Right forelimb (tissue), 1 donor: ENCODE measurements at places on chromosomes 6 and 20.

DNA sequence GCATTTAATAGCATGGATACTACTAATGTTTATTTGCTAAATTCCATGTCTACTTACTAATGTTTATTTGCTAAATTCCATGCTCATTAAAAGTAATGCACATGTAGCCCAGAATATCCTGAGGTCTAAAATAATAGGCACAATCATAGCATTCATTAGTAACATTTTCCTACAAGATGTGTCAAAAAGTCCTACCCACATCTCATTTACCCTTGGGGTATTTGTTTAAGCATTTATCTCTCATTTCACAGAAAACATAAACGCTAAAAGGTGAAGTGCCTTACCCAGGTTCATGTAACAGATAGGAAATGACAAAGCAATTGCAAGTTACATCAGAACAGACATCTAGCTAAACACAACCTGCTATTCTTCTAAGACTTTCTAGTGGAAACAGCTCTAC is 457.1 kb downstream of the HACE1 start:
- DNase-seq = no peak

- DNase-seq = no peak
These were observed 26.1 kb upstream of the ADTRP start for GRCh38 chr6:11804701-11805100.

DNA sequence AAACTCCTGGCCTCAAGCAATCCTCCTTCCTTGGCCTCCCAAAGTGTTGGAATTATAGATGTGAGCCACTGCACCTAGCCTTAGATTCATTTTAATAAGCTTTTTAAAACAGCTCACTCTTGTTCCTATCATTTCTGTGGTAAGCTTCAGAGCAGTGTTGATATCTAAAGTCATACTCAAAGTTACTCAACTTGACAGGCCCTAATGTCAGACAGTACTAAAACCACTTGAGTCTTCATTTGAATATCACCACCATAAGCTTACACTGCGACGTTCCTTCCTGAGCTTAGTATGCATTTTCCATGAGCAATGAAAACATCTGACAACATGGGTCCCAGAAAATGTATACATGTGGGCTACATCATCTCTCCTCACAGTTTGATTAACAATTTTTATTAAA is 6.0 kb downstream of the FUCA2 start:
- DNase-seq = no peak

DNA sequence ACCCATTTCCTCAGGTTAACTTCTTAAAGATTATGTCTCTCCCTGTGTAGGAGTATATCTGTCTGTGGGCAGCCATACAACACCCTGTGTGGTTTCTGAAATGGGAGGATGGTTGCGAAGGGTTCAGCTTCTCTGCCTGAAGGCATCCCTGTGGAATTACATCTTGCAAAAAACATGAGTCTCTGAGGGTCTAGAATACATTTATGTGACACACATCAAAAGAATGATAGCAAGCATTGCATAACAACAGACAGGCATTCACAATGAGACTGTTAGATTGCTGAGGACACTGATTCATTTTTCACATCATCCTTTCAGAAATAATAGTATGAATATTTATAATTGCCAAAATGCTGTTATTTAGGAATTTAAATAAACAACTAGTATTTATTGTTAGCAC is 670.9 kb downstream of the HTR1B start:
- DNase-seq = no peak

GRCh38 chr6:24053057-24053456 is 73.0 kb upstream of the NRSN1 start:
- no peak for DNase-seq

- no peak for DNase-seq
These were observed 54.7 kb downstream of the CDC5L start for GRCh38 chr6:44442236-44442635.

DNA sequence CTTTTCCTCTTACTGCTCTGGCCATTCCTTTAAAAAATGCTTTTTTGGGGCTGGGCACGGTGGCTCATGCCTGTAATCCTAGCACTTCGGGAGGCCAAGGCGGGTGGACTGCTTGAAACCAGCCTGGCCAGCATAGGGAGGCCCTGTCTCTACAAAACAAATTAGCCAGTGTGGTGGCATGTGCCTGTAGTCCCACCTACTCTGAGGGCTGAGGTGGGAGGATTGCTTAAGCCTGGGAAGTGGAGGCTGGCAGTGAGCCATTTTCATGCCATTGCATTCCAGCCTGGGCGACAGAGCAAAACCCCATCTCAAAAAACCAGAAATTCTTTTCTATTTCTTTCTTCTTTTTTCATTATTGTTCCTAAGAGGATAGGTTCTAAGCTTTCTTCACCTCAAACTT is 36.9 kb upstream of the RNF144B start:
- DNase-seq = no peak

GRCh38 chr20:407133-407952 is 756 bp upstream of the RBCK1 start:
- DNase-seq = peak; percentile 56

DNA sequence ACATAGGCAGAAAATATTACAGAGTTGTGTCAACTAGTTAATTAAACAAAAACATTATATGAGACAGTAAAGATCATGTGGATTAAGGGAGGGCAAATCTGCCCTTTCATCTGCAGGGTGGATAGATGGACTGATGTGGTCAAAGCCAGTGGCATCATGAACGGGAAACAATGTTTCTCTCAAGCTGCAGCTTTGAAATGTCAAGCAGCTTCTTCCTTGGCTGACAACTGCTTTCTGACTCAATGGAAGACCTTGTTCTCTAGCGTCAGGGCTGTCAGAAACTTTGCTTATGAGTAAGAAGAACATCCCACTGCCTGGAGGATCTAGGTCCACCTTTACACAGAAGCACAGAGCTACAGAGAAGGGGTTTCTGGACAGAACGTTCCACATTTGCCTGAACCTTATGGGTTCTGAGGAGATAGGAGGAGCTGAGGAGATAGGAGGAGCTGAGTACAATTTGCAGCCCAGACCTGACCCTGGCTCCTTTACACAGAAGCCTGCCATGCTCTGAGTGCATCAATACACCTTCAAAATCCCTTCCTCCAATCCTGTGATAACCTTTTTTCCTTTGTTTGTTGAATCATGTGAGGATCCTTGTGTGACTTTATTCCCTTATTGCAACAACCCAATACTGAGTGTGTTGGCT is 6.1 kb downstream of the CST5 start:
- DNase-seq = no peak

DNA sequence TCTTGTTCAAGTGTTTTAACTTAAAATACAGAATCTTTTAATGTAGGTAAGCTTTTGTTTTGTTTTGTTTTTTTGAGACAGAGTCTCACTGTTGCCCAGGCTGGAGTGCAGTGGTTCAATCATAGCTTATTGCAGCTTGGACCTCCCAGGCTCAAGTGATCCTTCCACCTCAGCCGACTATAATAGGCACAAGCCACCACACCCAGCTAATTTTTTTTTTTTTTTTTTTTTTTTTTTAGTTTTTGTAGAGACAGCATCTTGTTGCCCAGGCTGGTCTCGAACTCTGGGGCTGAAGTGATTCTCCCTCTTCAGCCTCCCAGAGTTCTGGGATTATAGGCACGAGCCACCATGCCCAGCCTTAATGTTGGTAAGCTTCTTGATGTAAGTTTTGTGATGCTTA is 3.3 kb downstream of the EFHC1 start:
- DNase-seq = no peak

GRCh38 chr20:58550275-58551059 is 35.3 kb upstream of the APCDD1L start:
- no peak for DNase-seq

- no peak for DNase-seq
These were observed 24.5 kb downstream of the OVOL2 start for GRCh38 chr20:18032977-18033892.

- DNase-seq = no peak
These were observed 369.2 kb downstream of the HAO1 start for GRCh38 chr20:7571101-7571500.

DNA sequence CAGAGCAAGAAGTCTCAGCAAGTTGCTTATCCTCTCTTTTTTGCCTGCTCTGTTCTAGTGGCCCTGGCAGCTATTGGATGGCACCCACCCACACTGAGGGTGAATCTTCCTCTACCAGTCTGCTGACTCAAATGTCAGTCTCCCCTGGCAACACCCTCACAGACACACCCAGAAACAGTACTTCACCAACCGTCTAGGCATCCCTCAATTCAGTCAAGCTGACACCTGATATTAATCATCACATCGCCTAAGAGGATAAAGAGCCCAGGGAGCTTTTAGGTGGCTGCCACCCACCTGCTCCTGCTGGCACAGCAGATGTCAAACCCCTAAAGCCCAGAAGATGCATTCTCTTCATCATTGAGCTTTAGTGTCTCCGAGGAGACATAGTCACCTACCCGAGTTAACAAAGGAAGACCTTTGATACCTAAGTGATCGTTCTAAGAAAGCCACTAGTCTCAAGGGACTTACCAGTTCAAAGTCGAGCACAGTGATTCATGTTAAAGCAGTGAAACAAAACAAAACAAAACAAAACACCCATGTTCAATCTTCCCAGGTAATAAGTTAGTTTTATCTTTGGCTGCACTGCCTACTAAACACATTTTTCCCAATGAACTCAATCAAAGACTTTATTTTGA is 97.7 kb upstream of the KCNQ5 start:
- no peak for DNase-seq

DNA sequence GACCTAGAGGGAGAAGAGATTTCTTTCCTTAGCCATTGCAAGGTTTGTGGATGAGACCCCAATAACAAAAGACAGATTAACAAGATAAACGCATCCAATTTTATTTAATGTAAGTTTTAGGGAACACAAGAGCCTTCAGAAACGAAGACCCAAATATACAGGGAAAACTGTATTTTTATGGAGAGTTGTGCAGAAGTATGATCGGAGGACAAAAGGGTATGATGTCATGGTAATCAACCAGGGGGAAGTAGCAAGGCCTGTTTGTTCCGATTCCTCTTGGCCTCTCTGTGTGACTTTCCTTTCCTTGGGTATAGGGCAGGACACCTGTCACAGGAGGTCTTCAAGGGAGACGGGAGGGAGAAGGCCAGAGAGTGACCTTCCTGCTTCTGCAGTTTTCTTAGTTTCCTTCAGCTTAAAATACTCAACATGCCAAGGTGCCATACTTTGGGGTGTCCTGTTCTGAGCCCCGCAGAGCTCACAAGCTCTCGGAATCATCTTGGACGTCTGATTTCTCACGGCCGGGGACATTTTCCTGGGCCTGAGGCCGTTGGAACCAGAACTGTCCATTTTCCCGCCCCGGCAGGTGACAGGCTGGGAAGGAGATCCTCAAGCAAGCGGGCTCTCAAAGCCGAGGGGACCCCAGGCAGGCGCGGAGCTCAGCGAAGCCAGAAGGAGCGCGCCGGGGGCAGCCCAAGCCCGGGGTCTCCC is 21.7 kb downstream of the TMC2 start:
- DNase-seq = no peak

DNA sequence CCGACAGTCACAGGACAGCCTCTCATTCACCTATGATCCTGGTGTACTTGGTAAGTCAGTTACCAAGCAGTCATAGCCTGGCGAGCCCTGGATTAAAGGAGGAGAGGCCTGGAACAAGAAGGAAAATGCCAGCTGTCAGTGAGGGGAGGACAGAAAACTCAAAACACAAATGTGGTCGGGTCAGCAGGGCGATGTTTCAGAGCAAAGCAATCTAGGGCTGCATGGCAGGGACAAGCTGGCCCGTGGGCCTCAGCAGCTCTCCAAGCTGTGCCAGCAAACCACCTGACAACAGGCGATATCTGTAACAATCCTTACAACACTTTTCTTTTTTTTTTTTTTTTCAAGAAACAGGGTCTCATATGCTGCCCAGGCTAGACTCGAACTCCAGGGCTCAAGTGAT is 40.3 kb downstream of the MGME1 start:
- no peak for DNase-seq

- DNase-seq = no peak
These were observed 70.1 kb upstream of the RBM24 start for GRCh38 chr6:17211101-17211500.

DNA sequence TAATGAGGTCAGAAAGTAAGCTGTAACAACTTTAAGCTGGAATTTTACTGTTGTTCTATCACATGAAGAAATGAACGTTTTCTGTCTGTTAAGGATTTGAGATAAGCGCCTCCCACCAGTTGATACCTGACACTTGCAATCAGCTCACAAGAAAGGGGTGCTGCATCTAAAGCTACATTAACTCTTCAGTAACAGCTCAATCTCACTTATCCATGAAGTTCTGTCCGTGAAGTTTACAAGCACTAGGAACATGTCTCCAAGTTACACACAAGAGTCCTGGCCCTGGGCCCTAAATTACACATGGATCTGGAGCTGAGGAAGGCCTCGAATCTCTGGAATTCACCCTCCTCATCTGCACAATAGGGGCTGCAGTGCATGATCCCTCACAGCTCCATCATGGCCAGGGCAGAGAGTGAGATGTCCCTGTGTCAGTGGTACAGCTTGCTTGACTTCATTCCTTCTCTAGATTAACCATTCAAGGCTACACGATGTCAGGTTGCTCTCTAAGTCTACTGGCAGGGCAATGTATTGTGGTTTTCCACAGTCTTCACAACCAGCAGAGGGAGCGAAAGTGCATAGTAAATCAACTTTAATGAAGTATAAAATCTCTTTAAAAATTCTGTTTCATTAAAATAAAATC is 182.4 kb upstream of the MCHR2 start:
- DNase-seq = no peak

GRCh38 chr6:33213166-33213988 is 5.1 kb downstream of the RING1 start:
- peak; percentile 74 for DNase-seq

GRCh38 chr20:48816282-48817205 is 11.3 kb downstream of the PREX1 start:
- DNase-seq = no peak

DNA sequence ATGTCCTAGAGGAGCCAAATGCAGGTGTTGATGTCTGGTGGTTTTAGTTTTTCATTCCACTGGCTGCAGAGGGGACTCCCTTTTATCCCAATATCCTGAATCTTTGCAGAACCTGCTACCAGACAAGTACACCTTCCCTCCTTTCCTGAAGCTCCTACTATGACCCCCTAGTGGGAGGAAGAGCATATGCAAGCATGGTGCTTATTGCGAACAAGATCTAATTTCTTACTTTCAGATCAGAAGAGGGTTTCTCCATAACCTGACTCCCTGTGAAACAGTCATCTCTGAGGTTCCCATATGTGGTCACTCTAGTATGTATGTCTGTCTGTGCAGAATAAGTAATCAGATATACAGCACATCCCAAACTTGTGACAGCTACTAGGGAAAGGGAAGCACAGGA is 277.2 kb downstream of the ARHGAP18 start:
- DNase-seq = no peak

- DNase-seq = no peak
These were observed 30.8 kb downstream of the SDCBP2 start for GRCh38 chr20:1298166-1298565.

DNA sequence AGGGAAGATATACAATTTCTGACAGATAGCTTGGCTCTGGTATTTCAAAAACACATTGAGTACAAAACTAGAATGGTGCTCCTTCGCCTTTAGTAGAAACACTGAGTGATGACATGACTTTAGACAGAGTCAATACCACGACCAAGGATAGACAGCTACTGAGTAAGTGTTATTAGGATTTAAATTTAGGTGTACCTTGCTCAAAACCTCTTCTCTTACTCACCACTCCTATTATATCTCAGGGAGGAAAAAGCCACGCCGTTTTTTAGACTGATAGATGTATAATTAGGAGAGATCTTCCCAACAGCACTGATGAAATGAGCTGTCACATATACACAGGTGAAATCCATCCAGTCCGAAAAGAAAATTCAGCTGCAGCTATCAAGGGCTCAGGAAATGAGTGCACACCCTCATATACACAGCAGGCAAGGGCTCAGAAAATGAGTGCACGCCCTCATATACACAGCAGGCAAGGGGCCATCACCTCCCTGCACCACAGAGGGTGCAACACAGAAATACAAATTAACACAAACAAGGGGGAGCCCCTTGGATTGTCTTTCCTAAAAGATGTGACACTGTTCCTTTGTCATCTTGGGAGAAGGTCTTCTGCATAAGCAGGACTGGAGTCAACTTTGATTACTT is 53.7 kb downstream of the LYRM4 start:
- DNase-seq = no peak
